ENCODE measurements at places on chromosomes 5 and 9.
A peak's percentile ranks its signal among the peaks of the same experiment; 100 is the strongest.

DNA sequence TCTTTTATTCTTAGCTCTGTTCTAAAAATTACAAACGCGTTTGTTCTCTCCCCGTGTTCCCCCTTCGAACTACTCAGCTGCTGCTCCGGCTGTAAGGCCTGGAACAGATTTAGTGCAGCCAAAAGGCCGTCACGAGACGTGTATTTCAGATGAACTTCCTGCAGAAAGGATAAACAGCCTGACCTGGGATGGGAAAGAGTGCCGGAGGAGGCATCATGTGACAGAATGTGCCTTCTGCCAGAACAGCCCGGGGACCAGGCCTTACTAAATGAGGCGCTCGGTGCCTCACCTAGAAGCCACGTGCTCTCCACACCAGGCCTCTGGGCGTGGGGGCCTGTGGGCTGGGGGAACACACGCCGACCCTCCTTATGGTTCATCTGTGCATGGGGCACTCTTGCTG, 94.7 kb downstream of the PPARGC1B start:
- no peak for DNase-seq

DNA sequence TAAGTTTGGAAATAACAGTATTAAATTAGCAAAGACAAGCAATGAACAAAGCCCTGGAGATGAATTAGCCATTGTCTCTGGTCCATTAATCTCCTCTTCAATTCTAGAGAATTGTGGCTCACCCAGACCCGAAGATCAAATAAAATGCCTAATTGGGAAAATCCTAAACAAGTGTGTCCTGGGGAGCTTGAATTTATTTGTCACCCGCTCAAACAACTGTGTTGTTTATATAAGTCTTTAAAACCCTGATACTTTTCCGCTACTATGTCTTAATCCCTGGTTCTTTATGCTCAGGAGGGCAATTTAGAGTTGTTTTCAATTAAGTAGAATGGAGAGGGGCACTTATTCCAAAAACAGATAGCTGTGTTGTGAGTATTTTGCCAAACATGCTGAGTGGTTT, 128.4 kb downstream of the ANXA1 start:
- no peak for DNase-seq

GRCh38 chr5:142544946-142545649, 140.8 kb downstream of the FGF1 start:
- no peak for DNase-seq

DNA sequence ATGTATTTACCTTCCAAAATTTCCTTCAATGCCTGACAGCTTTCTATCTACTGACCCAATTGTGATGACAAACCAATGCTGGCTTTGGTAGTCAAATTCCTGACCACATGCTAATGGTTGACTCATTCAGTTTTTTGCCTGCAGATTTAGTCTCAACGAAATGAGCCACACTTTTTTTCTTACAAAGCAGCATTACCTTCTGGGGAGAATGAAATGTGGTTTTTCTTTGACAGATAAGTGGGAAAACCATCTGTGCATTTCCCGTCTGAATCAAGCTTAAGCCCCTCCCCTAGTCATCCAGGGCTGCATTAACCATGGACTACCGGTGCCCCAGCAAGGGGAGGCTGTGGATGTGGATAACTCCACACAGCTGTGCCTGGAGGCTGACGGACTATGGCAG, 99.6 kb upstream of the TAF11L2 start:
- no peak for DNase-seq

DNA sequence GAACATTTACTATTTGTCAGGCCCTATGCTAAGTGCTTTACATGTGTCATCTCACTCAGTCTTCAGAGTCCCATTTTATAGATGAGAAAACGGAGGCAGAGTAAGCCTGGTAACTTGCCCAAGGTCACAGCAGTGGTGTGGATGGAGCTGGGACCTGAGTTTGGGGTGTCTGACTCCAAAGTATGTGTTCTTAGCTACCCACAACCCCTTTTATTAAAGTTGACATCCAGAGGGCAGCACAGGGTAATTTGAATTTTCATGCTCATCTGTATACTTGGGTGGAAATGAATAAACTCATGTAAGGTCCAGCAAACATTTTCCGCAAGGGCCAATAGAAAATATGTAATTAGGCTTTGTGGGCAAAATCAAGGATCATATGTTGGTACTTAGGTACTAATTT, 93.4 kb upstream of the SLC25A48 start:
- no peak for DNase-seq

DNA sequence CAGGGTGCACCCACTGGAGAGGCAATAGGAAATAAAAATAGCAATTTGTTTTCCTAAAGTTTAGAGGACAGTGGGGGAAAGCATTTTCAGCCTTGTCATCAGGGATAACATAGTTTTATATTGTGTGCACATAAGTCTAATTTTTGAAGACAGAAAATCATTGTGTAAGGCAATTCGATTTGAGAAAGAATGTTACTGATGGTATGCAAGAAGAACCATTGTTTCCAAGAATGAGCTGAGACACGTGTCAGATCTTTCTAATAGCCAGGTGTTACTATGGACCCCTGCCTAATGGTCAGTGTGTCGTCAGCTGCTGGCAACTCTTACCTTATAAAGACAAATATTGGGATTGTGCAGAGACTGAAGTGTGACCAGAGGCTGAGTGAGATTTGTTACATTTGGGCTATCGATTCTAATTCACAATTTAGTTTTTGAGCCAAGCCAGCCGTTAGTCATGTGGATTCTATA, 67.1 kb upstream of the PPP2R2B start:
- no peak for DNase-seq

GRCh38 chr5:179258001-179258921, 87.0 kb downstream of the ADAMTS2 start:
- DNase-seq = no peak

DNA sequence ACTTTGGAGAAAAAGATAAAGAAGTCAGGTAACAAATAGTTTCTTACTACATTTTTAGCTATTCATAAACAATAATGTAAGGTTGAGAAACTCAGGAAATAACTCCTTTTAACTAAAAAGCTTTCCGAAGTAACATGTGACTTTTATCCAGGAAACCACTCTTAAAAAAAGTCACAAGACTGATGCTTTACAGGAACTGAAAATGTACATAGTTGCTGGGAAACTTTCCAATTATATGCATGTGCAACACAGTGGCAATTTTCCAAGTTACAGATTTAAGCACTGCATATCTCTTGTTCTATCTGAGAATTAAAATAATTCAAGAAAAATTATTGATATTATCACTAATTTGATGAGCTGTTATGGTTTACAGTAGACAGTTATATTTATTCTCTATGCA, 105.2 kb downstream of the CDH10 start:
- no peak for DNase-seq

DNA sequence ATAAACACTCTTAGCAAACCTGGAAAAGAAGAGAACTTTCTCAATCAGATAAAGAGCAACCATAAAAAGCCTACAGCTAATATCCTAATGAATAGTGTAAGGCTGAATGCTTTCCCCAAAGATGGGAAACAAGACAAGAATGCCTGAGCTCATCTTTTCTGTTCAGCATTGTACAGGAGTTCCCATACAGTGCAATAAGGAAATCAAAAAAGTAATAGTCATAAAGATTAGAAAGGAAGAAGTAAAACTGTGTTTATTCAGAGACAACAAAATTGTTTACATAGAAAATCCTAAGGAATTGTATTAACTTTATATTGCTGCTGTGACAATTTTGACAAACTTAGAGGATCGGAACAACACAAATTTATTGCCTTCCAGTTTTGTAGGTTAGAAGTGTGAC, 330.7 kb upstream of the SLC24A2 start:
- no peak for DNase-seq

GRCh38 chr5:77568082-77568481, 70.4 kb downstream of the OTP start:
- no peak for DNase-seq

GRCh38 chr9:37336150-37336549, 86.3 kb upstream of the GRHPR start:
- no peak for DNase-seq

- DNase-seq = no peak
Measured at GRCh38 chr9:122380293-122380692, 9.5 kb downstream of the PTGS1 start.

DNA sequence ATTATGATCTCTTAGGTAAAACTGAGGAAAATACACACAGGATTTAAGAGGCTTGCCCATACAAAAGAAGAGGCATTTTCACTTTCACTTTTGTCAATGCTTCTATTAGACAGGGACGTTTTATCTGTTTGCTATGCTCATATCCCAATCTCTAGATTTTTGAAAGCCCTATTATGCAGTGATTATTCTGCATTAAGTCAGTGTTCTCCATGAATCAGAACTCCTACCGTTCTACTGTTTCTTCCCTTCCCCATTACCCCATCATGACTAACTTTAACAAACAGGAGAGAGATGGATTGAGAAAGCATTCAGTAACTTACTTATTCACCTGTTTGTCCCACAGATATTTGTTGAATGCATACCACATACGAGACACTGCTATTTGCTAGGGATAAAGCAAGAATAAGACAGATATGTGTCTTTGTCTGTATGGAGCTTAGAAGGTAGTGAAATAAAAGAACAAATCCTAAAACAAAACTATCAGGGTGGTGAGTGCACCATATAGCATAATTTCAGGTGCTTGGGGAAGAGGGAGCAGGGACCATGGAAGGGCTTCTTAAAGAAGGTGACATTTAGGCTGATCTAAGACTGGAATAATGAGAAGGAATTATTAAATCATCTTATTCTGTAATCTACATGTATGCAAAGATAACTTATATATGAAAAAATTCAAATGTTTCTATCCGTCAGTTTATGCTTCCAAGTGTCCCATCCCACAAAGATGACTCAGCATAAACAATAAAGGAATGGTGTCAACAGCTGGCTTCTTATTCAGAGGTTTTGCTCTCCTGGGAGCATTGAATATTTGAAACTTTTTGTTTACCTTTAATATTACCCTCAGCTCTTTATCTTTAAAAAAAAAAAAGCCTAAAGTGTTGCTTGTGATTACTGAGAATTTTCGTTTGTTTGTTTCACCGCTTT, 328.1 kb downstream of the HINT1 start:
- DNase-seq = no peak

- DNase-seq = no peak
Measured at GRCh38 chr5:166708291-166708690, 1583.2 kb upstream of the WWC1 start.

DNA sequence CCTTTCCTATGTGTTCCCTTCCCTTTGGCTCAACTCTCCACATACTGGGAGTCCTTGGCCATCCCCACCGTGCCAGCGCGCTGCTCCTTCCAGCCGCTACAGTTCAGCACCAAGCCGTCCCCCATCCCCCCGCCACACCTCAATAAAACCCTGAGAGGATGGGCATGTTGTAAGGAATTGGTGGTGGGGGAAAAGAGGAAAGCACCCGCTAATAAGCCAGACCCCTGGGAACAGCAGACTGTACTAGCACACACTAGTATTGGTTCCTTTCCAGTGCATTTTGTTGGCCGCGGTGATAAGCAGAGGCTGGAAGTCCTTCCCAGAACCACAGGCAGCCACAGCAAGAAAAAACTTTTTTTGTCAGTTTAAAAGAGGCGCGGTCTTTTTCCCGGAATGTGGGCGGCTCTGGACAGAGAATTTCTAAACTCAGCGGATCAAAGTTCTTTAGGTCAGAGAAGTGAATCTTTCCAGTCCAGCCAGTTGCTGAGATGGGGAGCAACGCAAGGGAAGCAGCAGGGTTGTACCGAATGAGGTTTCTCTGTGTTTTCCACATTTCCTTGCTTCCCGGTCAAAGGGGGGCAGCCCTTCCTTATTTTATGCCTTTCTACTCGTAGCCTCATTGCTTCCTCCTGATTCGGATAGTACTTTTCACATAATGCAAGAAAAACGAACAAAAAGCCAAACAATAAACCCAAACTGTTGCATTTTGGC, 2.1 kb downstream of the CHSY3 start:
- DNase-seq = no peak

DNA sequence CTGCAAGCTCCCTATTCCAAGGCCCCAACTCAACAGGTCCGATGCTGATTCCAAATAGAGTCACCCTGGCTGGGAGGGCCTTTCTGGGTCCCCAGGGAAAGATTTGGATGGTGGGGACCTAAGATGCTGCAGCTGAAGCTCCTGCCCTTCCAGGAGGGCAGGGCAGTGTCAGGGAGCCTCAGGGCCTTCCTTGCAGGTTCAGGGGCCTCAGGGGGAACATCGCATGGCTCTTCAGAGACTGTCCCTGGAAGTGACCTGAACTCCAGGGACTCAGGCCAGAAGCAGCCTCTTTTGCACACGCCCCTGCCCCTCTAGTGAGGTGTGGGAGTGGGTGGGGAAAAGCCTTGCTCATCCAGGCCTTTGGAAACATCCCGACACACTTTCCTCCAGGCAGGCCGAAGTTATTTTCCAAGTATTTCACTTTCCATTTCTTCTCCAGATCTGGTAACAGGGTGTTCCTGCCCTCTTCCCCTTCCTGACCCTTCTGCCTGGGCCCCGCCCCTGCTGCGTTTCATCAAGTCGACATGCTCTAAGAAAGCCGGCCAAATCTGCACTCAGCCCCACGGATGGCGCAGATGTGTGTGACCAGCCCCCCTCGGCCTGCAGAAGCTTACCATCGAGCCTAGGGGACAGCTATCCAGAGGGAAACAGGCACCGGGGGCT, 159.5 kb downstream of the FGF18 start:
- DNase-seq = no peak

DNA sequence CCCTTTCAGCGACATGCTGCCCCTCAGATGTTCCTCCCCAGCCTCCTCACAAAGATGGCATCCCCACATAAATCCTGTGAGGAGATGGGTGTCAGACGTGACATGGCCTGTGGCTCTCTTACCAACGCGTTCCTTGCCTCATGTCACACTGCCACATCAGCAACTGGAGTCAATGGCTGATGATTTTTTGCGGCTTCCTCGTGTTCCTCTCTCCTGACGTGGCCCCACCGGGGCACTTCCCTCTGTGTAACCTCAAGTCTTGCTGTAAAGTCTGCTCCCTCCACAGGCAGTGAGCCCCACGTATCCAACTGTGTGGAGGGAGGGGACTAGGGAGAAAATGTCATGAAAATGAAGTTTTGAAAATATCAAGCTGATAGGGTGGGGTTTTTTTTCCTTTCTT, 53.2 kb upstream of the SHISAL2B start:
- peak; percentile 7 for DNase-seq

GRCh38 chr5:37086466-37087173, 162.6 kb downstream of the CPLANE1 start:
- DNase-seq = no peak

DNA sequence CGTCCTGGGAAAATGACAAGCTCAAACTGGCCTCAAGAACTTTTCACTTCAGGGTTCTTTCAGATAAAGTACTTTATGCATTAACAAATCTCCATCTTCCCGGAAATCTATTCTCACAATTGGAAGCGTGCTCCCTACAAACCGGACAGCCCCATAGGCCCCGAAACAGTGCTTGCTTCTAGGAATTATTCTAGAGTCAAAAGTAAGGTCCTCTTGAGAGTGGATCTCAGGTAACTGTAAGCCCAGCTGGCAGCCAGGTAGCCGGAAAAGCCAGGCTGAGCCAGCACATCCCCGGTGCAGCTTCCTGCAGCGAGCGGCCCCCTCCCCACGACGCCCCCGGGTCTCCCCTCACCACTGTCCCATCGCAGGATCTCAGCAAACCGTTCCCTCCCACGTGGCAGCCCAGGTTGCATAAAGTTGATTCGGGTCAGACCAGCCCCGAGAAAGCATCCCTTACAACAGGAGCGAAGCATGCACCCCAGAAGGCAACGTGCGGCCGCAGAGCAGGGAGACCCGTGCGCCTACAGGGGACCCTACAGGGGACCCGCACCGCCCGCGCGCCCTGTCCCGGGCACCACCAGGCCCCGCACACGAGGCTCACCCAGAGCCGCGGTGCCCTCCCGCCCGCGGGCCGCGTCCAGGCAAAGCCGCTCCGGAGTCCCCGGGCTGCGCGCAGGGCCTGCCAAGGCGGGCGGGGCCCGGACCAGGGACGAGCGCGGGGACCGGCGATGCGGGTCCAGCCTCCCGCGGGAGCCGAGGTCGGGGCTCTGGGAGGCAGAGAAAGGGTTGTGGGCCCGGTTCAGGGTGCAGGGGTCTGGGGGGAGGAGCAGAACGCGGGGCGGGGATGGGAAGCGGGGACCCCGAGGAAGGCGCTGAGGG, 920 bp downstream of the LPCAT1 start:
- peak; percentile 21 for DNase-seq

All from activated naive CD4-positive, alpha-beta T cell treated with anti-CD3 and anti-CD28 coated beads for 36 hours (primary cell).